ENCODE measurements at places on chromosomes 11 and 22.

GRCh38 chr22:24304062-24304675 is 33.5 kb downstream of the SPECC1L start:
- no peak for DNase-seq

GRCh38 chr22:26756675-26757293 is 99.4 kb downstream of the MIAT start:
- DNase-seq = no peak

DNA sequence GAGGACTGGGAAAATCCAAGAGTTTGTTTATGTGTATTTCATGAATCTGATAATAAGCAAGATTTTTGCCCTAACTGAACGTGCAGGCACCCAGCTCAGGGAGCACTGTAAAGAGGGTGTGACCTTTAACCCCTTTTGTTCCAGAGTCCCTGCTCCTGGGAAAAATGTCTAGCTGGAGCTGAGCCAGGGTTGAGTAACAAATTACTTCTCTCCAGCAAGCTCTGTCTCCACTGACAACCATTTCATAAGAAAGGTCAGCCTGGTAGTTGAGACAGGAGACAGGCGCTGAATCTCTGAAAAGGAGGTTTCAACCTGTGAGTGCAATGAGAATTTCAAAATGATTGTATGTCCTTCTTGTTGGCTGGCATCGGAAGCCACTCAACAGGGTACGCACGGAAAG is 156.4 kb upstream of the NARS2 start:
- no peak for DNase-seq

DNA sequence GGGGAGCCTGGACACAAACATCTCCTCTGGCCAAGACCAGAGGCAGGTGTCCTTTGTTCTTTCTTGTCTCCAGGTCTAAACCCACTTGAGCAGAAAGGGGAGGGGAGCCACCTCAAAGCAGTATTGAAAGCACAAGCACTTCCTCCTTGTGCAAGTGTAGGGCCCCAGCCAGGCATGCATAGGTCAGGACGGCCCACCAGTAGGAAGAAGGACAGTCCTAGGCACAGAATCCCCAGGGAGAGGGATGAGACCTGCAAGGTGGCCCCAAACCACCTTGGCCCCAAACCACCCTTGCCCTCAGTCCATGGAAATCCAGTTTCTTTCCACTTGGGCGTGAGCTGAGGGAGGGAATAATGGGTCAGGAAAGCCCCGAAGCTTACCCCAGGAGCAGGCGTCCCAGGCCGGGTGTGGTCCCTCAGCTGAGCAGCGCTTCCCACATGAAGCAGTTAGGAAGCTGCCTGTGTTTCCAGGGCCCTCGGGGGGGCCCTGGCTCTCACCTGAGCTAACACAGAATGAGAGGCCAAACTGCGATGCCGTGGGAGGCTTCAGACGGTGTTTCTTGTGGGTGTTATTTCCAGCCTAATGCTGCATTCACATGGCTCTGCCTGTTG is 20.4 kb upstream of the IGSF9B start:
- no peak for DNase-seq
